Daoy (cell line): ENCODE measurements at places on chromosomes 6 and 20. TPM values are rescaled to one million over a fixed set of nuclear protein-coding genes. Genes with fewer than 3 reads are reported as not detected.

Gene TRIM10
- not detected in 2 replicates for total RNA-seq

DNA sequence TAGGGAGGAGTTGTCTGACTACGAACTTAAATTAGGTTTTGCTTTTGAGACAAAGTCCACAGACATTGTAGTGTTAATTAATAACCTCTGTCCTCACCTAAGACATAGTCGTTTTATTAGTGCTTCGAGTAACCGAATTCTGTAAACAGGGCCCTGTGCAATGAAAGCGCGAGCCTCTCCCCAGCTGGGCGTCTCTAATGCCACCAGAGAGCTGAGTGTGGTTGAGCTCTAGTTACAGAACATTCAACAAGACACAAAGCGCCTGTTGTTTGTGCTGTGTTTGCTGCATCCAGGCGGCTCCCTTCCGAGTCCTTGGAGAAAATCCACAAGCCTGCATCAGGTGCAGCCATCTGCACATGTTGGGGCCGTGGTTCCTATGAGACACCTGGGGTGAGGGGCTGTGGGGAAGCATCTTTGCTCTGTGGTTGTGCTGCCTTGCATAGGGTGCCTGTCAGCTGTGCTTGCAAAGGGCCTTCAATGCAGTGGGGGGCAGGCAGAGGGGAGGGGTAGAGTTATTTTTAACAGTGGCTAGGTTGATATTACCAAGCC, 63.9 kb downstream of the CD164 start:
- DNase-seq = no peak

DNA sequence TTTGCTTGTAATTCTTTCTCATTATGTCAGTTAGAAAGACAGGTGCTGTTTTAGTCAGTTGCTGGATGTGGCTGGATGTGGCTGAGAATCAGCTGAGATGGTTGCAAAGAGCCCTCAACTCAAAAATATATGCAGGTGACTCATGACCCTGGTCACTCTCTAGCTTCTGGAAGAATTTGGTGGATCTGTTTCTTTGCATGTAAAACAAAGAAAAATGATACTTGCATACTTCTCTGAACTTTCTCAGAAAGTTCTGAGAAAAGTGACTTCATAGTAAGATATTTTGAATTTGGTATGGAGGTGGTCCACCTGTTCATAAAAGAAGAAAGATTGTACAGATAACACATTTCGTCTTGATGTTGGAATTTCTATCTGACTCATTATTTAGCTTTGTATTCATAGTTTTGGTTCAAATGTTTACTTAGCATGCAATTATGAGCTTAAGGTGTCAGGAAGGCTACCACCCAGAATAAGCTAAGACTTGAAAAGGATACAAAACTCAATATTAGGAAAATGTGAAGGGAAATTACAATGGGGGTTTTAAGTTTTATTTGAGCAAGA, 163.2 kb upstream of the OLIG3 start:
- DNase-seq = peak; percentile 14

Gene JPH2
- 1.5 and 2.1 TPM in 2 replicates for total RNA-seq

GRCh38 chr6:129623008-129623732, 86.8 kb downstream of the ARHGAP18 start:
- DNase-seq = no peak
